ENCODE measurements at places on chromosomes 5 and 9.

GRCh38 chr5:39205550-39205949 lies 13.8 kb downstream of the FYB1 start:
- no peaks in the 10 kb centered on the region for H3K27me3 ChIP-seq
- H3K36me3 ChIP-seq: no peaks in the 10 kb centered on the region
- no peak overlapping the region for H3K4me3 ChIP-seq

DNA sequence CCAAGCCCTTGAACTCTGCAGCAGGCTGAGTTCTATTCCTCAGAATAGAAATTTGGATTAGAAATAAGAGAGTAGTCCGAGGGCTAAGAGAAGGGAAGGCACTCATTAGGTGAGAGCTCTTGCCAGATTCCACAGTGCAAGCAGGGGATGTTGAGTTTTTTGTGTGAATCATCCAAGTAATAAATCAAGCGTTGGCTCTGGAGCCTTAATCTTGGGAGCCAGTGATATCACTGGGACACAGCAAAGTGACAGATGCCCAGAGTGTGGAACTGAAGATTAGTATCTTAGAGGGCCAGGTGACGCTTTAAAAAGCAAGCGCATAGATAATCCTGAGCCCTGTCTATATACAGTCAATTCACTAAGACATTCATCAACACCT lies 60.3 kb downstream of the FOXD1 start:
- no peak overlapping the region for H3K27ac ChIP-seq
- no peak for DNase-seq
- no peaks in the 10 kb centered on the region for H3K36me3 ChIP-seq
- H3K4me3 ChIP-seq: no peak overlapping the region

GRCh38 chr5:40334242-40334635 lies 345.5 kb upstream of the PTGER4 start:
- DNase-seq: no peak
- no peaks in the 10 kb centered on the region for H3K4me1 ChIP-seq
- no peak overlapping the region for H3K27ac ChIP-seq
- H3K27me3 ChIP-seq: no peaks in the 10 kb centered on the region

GRCh38 chr5:142015781-142016533 lies 3.1 kb upstream of the GNPDA1 start:
- H3K27ac ChIP-seq: peak overlapping the region; percentile 51
- no peaks in the 10 kb centered on the region for H3K27me3 ChIP-seq
- DNase-seq: no peak
- H3K4me3 ChIP-seq: no peak overlapping the region
- peaks cover 8% of the 10 kb centered on the region for H3K36me3 ChIP-seq
- peaks cover 13% of the 10 kb centered on the region for H3K4me1 ChIP-seq

GRCh38 chr5:62287237-62287636 lies 18.8 kb upstream of the KIF2A start:
- H3K27me3 ChIP-seq: no peaks in the 10 kb centered on the region
- no peak overlapping the region for H3K27ac ChIP-seq
- no peak for DNase-seq
- H3K4me3 ChIP-seq: no peak overlapping the region
- no peaks in the 10 kb centered on the region for H3K36me3 ChIP-seq
- H3K4me1 ChIP-seq: no peaks in the 10 kb centered on the region

DNA sequence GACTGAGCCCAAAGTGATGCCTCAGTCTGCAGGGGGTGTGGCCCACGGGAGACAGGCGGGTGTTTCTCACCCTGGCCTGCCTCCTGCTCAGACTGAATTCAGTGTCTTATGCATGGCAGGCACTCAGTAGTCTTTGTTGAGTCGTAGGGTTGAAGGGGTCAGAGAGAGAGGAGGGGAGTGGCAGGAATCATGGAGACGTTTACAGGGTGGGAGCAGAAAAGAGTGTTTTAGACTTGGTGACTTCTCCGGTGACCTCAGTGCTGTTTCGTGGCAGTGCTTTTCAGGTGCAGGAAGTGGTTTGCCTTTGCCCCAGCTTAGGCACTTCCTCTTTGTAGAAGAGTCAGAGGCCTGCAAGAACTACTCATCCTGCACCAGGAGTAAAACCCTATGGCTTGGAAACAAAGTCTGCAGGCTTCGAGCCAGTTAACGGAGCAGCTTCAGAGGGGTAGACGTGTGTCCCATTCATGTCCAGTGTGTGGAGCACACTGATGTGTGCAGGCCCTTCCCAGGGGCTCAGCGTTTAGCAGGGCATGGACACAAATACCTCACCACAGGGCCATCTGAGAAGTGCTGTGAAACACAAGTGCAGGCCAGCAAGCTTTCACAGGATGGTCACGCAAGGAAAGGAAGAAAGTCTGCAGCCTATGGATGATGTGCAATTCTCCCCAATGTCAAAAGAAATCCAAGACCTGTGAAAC lies 24.5 kb upstream of the SEMA4D start:
- no peaks in the 10 kb centered on the region for H3K27me3 ChIP-seq
- H3K4me1 ChIP-seq: peaks cover 7% of the 10 kb centered on the region
- no peak overlapping the region for H3K27ac ChIP-seq
- H3K36me3 ChIP-seq: no peaks in the 10 kb centered on the region

DNA sequence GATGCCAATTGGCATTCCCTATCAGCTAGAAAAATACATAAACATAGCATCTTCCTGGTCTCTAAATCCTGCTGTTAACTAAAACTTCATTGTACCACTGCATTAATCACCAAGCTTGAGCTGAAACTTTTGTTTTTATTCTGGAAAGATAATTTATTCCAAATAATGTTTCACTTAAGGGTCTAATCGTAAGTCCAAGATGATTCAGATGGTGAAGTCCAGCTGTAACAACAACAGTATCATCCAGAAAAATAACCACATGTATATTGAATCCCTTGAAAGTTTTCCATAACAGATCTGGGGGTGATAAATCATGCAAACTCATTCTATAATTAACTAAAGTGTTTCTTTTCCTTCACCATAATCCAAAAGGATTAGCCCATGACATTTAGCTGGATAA lies 23.9 kb downstream of the RORB start:
- no peak overlapping the region for H3K27ac ChIP-seq
- no peaks in the 10 kb centered on the region for H3K27me3 ChIP-seq
- no peaks in the 10 kb centered on the region for H3K36me3 ChIP-seq
- no peaks in the 10 kb centered on the region for H3K4me1 ChIP-seq
- no peak for DNase-seq

- no peak overlapping the region for H3K27ac ChIP-seq
- H3K4me3 ChIP-seq: no peak overlapping the region
- no peaks in the 10 kb centered on the region for H3K36me3 ChIP-seq
- no peaks in the 10 kb centered on the region for H3K4me1 ChIP-seq
- no peak for DNase-seq
- no peaks in the 10 kb centered on the region for H3K27me3 ChIP-seq
These were observed 9.3 kb upstream of the AFAP1L1 start for GRCh38 chr5:149262315-149262714.

GRCh38 chr5:67259548-67260215 lies 63.1 kb upstream of the CD180 start:
- no peak overlapping the region for H3K27ac ChIP-seq
- no peaks in the 10 kb centered on the region for H3K27me3 ChIP-seq
- peaks cover 38% of the 10 kb centered on the region for H3K4me1 ChIP-seq
- H3K36me3 ChIP-seq: no peaks in the 10 kb centered on the region
- no peak for DNase-seq

- no peak overlapping the region for H3K27ac ChIP-seq
- no peaks in the 10 kb centered on the region for H3K36me3 ChIP-seq
These were observed 616.4 kb upstream of the NUDT12 start for GRCh38 chr5:104178829-104179456.

DNA sequence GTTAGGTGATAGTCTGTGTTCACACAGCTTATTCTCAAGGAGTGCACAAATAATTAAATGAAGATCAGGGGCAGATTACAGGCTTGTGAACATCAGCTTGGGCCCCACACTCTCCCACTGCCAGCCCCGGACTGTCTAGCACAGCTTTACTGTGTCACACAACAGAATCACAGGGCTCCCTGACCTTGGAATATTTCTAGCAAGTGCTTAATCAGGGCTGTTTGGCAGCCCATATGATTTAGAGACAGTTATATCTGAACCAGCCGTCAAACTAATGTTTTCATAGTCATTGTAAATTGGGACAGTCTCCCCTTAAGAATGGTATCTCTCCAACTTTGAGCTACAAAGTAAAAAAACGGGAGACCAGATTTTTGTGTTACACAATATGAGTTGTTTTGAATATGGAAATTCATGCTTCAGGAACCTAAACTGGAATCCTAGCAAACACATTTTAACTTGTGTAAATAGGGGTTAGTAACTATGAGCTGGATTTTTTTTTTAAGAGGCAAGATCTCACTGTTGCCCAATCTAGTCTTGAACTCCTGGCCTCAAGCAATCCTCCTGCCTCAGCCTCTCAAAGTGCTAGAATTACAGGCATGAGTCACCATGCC lies 517.6 kb downstream of the BNC2 start:
- DNase-seq: no peak
- H3K27ac ChIP-seq: no peak overlapping the region
- no peak overlapping the region for H3K4me3 ChIP-seq
- H3K4me1 ChIP-seq: no peaks in the 10 kb centered on the region

GRCh38 chr9:117815315-117815714 lies 111.1 kb downstream of the TLR4 start:
- H3K4me3 ChIP-seq: no peak overlapping the region
- no peak overlapping the region for H3K27ac ChIP-seq
- H3K4me1 ChIP-seq: no peaks in the 10 kb centered on the region
- no peak for DNase-seq
- no peaks in the 10 kb centered on the region for H3K36me3 ChIP-seq

- no peak overlapping the region for H3K4me3 ChIP-seq
- DNase-seq: no peak
- H3K4me1 ChIP-seq: peaks cover 7% of the 10 kb centered on the region
- no peaks in the 10 kb centered on the region for H3K27me3 ChIP-seq
- no peaks in the 10 kb centered on the region for H3K36me3 ChIP-seq
These were observed 180.0 kb downstream of the FGF18 start for GRCh38 chr5:171599411-171599810.

DNA sequence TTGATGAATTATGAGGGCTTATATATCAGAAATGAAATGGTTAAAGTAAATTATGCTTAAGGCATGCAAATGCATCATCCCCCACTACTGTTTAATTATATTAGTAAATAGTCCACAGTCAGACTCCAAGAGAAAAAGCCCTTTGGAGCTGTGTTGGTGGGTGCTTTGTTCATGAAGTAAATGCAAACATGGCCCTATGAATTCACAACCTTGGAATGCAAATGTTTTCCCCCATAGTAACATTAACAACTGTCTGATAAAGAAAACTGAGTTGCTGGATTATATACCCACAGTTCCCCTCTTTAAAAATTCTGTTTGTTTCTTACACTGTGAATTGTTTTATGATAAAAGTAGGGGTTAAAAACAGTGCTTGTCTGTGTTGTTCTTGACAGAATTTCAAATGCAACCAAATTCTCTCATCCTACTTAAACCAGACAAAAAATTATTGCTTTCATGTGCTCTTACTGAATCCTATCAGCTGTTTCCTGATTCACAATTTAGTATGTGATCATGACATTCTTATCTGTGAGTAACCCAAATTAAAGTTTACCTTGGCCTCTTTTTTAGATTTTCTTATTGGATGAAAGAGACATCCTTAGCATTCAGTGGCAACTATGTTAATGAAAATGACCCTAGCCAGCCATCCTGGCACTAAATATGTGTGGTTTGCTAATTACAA lies 48.5 kb upstream of the SNCAIP start:
- H3K4me1 ChIP-seq: no peaks in the 10 kb centered on the region
- H3K36me3 ChIP-seq: no peaks in the 10 kb centered on the region
- DNase-seq: no peak
- no peak overlapping the region for H3K27ac ChIP-seq
- no peaks in the 10 kb centered on the region for H3K27me3 ChIP-seq
- H3K4me3 ChIP-seq: no peak overlapping the region

DNA sequence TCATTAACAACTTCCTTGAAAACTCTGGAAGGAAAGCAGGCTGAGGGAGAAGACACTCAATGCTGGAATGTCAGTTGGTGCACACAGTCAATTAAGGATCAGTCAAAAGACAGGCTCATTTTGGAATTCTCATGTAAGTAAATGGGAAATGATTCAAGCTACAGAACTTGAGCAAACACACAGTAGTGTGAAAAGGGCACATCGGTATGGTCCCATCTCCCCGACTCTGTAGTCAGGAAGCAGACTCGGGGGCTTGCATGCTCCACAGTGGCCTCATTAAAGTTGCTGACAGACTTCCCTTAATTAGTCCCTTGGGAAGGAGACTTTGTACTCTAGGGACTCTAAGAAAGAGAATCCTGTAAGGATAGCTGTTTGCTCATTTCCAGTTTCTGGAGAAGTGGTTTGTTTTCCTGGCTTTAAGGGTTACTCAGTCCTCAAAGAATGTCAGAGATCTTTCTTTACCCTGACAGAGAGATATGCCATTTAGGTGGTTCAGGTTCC lies 339.2 kb downstream of the ADAMTS6 start:
- DNase-seq: no peak
- H3K4me1 ChIP-seq: peaks cover 8% of the 10 kb centered on the region
- H3K4me3 ChIP-seq: no peak overlapping the region
- H3K27me3 ChIP-seq: no peaks in the 10 kb centered on the region
- H3K27ac ChIP-seq: no peak overlapping the region
- H3K36me3 ChIP-seq: no peaks in the 10 kb centered on the region

- no peak overlapping the region for H3K27ac ChIP-seq
- DNase-seq: no peak
- no peaks in the 10 kb centered on the region for H3K27me3 ChIP-seq
- H3K4me1 ChIP-seq: peaks cover 51% of the 10 kb centered on the region
These were observed 106.2 kb downstream of the LHFPL2 start for GRCh38 chr5:78542321-78542840.

DNA sequence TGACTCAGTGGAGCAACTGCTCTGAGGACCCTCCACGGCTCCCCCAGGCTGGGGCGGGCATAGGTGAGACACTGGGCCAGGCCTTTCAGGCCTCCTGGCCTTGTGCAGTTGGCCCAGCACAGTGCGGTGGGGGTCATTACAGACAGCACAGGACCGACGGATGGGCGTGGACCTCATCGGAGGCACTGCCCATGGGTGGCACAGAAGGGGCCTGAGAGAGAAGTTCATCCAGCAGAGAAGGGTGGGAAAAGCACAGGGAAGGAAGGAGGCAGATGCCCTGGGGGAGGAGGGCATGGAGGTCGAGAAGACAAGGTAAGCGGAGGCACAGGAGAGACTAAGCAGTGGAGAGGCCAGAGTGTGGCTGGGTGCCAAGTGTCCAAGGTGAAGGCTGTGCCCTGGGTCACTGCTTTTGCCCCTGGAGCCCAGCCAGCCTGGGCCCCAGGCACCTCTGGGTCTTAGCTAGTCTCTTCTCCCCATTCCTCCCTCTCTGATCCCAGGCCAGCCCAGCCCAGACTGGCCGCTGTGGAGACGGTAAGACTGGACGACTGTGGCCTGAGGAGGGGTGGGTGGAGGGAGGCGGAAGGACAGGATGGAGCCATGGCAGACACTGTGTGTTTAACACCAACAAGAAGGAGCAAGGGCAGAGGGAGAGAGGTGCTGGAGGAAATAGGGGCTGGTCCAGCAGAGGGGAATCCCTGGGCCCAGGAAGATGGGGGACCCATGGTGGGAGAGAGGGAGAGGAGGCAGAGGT lies 5.7 kb downstream of the IL3 start:
- H3K4me3 ChIP-seq: no peak overlapping the region
- no peaks in the 10 kb centered on the region for H3K4me1 ChIP-seq
- H3K27me3 ChIP-seq: no peaks in the 10 kb centered on the region
- no peaks in the 10 kb centered on the region for H3K36me3 ChIP-seq

All from tibial nerve (tissue), 4 donors.